ENCODE measurements at places on chromosomes 16 and 17.

DNA sequence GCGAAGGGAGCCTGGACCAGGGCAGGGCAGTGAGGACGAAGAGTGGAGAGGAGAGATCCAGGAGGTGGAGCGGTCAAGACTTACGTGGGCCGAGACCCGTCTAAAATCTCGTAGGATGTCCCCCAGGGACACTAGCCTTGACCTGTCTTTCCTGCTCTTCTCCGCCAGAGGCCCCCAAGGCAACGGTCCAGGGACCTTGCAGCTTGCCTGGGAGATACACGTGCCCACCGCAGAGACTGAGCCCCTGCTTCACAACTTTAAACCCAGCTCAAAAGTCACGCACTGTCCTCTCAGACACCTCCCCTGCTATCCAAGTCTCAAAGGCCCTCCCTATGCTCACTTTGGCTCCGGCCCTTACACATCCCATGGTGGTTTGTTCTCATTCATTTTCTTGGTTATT lies 9.4 kb downstream of the TIGD7 start:
- DNase-seq, result no peak

DNA sequence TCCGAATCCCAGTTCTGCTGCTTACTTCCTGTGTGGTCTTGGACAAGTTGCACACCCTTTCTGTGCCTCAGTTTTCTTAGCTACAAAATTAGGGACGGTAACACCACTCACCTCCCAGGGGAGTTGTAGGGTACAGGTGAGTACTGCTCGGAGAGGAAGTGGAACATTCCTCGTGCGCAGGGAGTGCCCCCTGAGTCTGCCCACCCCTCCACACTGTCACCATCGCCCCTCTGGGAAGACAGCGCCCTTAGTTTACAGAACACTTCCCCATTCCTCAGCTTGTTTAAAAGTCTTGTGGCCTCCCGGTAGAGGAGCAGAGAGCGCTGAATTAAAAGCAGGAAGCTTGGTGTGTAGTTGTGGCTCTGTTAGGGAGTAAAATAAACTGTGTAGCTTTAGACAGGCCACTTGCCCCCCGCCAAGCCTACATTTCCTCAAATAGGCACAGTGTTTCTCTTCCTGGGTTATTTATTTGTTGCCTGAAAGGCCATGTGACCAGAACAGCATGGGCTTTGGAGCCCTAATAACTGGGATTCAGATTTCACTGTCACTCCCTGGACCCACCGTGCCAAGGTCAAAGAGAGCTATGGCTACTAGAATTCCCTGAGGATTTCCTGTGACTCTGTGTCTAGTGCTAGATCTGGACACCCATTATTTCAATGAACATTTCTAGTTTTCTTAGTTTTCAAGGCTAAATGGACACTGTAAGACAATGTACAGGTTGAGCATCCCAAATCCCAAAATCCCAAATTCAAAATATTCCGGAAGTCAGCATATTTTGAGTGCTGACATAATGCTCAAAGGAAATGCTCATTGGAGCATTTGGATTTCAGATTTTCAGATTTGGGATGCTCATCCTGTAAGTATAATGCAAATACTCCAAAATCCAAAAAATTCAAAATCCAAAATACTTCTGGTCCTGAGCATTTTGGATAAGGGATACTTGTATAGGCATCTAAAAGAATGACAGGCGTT lies 372.5 kb downstream of the SNX29 start:
- no peak for DNase-seq

GRCh38 chr17:67056746-67057490 lies 12.6 kb downstream of the CACNG1 start:
- no peak for DNase-seq

DNA sequence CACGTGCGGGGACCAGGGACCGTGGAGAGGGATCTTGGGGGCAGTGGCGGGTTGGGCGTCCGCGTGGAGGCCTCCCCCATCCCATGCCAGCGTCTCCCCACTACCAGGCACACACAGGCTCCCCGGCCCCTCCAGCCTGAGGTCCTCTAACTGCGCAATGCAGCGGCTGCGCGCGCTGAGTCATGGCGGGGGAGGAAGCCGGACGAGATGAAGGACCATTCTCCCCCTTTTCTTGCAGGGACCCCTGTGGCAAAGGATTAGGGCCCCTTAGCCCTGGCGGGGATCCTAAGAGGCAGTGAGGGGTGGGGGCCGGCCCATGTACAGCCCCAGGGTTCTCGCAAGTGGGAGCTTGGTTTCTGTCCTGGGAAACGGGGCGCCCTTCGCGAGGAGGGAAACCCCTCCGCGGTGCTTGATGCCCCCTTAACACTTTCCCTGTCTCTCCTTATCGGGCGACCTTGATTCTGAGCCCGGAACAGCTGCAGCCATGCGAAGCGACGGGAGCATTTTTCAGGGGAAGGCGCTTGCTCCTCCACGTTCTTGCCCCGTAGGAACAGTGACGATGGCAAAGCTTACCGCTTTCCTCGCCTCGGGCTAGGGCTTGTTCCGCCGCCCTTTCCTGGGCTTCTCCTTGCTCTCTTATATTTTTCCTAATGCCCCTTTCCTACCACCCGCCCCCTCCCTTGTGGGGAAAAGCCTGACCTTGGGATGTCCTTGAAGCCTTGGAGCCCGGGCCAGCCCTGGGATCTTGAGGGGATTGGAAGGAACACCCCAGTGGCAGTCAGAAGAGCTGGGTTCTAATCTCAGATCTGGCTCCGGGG lies 592 bp downstream of the ALDOA start:
- DNase-seq, result no peak

GRCh38 chr17:82298538-82299421 lies 18.6 kb downstream of the CD7 start:
- DNase-seq, result no peak

- no peak for DNase-seq
These were observed 6.1 kb upstream of the TNRC6C start for GRCh38 chr17:77952368-77952767.

DNA sequence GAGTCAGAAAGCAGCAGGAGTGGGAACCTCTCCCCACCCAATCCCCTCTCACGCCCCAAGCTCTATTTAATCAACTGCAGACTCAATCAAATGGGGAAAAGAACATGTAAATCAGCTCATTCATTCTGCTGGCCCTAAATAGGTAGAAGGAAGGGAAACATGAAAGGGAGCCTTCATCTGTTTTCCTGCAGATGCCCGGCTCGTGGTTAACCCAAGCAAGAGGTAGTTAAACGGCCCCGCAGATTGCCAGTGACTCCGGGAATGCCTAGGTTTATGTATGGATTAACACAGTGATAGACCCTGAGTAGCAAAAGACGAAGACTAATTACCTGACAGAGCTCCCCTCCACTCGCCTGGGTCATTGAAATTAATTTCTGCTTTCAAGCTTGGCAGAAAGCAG lies 542.0 kb downstream of the WWOX start:
- no peak for DNase-seq

DNA sequence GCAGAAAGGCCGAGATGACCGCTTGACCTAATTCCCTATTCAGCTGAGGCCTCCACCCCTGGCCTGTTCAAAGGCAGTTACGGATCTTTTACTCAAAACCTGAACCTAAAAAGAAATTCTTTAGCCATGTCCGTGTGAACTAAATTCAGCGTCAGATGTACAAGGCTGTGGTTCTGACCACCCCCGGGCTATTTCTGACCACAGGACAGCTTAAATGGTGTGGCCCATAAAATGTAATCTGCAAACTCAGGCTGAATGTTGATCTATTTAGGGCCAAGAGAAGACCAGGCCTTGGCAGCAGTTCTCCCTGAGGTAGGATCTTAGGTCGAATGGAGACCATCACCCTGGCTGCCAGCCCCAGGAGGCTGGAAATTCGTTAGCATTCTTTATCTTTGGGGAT lies 485.5 kb downstream of the WWOX start:
- DNase-seq, result no peak

Measured in CD4-positive, alpha-beta T cell treated with Interleukin-4 for 1 hour (primary cell).